ENCODE measurements at places on chromosomes 3 and 15.

- DNase-seq, result no peak
Measured at GRCh38 chr15:67005294-67005996, 60.0 kb upstream of the SMAD3 start.

- no peak for DNase-seq
Measured at GRCh38 chr3:150370122-150370602, 37.9 kb upstream of the TSC22D2 start.

GRCh38 chr15:73838831-73839426 is 34.4 kb upstream of the TBC1D21 start:
- no peak for DNase-seq

GRCh38 chr3:69282181-69282580 is 103.7 kb downstream of the FRMD4B start:
- peak; percentile 3 for DNase-seq

DNA sequence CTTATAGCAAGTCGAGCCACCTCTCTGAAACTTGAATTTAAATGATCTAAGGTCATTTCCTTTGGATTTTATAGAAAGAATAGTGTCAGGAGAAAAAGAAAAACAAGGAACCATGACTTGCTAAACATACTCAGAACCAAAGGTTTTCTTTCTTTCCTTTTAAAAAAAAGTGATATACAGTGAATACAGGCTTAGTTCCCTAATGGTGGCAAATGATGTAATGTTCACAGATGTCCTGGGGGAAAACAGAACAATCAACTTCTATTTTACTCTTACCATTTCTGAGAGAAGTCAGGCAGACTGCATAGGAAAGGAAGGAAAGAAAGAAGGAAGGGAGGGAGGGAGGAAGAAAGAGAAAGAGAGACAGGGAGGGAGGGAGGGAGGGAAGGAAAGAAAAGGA is 56.5 kb downstream of the ST6GAL1 start:
- DNase-seq, result no peak

DNA sequence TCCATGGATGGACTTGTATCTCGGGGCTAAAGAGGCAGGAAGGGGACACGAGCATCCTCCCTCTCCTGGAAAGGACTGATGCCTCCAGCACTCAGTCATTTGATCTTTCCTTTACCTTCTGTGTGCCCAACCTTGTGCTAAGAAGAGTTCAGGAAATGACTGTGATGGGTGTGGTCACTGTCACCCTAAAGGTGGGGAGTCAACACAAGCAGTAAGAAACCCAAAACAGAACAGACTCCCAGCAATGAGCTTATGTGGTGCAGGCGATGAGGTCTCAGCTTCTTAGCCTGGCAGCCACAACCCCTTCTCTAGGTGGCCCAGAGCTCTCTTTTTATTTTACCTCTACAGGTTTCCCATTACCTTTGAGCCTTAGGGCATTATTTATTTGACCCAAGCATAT is 3.8 kb downstream of the MPI start:
- no peak for DNase-seq

GRCh38 chr3:18892047-18892446 is 256.3 kb upstream of the KCNH8 start:
- DNase-seq, result no peak

DNA sequence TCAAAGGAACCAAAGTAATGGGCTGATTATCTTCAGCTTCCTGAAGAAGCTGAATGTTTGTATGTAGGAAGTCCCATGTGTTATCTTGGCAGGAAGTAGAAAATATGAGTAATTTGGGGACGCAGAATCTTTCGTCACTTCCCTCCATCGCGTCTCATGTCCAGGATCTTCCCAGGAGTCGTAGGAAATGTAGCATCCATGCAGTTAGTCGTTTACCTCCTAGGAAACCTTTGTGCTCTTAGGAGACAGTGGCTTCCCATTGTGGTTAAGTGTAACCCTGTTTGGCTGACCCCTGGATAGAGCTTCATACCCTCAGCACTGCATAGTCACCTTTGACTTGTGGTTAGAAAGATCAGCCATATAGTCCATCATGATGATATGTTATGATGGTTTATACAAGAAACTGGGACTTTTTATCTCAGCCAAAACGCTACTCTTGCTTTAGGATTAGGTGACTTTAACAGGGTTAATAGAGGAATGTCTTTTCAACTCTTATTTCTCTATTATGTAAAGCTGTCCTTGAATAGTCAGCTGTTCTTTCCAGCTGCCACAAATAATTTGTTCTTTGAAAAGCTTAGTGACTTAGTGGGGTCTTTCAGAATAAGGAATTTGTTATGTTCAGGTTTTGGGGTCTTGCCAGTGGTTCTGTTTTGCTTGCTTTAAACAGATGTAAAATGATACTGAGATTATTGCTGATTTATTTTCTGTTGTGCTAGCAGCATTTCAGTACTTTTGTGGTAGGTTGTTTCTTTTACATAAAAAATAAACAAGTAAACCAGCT is 92.2 kb downstream of the KLHL25 start:
- DNase-seq, result no peak

DNA sequence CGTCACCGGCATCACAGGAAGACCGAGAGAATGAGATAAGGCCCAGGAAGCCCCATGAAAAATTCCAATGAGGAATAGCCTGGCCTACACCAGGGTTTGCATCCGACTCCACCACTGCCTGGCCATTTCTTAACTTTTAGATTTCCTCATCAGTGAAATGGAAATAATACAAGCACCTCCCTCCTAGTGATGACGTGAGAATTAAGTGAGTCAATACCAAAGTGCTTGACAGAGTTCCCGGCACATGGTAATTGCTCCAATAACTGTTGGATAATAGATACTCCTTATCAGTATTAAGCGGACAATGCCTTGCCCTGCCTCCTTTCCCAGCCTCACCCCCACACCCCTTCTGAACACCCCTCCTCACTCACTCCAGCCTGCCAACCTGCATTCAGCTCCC is 105.4 kb downstream of the TLE3 start:
- no peak for DNase-seq

DNA sequence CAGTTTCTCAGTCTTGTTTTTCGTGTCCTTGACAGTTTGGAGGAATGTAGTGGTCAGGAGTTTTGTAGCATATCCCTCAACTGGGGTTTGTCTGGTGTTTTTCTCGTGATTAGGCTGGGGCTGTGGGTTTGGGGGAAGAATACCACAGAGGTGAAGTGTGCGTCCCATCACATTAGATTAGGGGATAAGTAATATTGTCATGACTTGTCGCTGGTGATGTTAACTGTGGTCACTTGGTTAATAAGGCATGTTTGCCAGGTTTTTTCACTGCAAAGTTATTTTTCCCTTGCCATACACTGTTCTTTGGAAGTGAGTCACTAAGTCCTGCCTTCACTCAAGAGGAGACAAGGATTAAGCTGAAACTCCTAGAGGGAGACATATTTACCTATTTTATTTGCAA is 39.1 kb downstream of the PAK2 start:
- DNase-seq, result no peak

DNA sequence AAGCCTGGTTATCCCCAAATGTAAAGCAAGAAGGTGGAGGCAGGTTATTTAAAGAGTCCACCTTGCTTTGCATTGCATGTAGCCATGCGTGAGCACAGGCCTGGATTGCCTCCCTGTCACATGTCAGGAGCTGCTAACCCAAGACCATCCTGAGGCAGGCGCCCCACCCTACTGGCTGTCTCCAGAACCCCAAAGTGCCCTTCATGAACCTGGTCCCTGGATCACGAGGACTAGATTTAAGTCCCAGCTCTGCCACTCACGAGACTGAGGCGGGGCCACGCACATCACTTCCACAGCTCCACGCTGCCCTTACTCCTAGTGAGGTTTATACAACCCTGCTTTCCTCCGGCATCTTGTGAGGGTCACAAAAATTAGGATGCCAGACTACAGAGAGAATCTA is 17.6 kb downstream of the MRPL46 start:
- no peak for DNase-seq

DNA sequence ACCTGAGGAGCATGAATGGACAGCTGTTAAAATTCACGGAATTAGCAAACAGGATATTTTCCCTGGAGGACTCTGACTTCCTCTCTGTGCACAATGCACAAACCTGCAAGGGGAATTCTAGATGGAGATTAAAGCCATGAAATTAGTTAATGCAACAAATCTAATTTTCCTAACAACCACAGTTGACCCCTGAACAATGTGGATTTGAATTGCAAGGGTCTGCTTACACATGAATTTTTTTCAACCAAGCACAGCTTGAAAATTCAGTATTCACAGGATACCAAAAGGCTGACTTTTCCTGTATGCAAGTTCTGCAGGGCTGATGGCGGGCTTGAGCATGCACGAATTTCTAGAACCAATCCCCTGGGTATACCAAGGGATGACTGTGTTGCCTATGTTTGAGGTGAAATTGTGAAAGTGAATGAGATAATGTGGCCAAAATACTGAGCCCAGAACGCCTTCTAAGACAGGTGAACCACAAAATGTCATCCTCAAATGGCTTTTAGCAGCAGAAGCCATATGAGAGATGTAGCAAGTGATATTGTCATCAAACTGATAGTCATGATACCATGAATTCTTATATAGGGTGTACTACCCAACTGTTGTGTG is 52.5 kb downstream of the COL8A1 start:
- DNase-seq, result no peak

DNA sequence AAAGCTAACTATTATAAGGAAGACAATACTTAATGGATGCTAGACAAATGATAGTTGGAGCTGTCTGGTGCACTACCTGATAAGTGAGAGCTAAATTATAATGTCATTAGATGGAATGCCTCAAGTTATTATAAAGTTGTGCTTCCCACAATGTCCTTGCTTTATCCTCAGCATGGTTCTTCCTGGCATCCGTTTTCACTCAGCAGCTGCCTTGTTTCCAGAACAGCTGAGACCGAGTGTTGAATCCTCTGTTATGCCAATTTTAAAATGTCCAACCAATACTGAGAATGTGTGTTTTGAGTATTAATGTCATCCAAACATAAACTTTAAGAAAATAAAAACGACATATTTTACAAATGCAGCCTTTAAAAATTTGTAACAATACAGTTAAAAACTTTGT is 286.7 kb upstream of the SOX2 start:
- DNase-seq, result no peak

DNA sequence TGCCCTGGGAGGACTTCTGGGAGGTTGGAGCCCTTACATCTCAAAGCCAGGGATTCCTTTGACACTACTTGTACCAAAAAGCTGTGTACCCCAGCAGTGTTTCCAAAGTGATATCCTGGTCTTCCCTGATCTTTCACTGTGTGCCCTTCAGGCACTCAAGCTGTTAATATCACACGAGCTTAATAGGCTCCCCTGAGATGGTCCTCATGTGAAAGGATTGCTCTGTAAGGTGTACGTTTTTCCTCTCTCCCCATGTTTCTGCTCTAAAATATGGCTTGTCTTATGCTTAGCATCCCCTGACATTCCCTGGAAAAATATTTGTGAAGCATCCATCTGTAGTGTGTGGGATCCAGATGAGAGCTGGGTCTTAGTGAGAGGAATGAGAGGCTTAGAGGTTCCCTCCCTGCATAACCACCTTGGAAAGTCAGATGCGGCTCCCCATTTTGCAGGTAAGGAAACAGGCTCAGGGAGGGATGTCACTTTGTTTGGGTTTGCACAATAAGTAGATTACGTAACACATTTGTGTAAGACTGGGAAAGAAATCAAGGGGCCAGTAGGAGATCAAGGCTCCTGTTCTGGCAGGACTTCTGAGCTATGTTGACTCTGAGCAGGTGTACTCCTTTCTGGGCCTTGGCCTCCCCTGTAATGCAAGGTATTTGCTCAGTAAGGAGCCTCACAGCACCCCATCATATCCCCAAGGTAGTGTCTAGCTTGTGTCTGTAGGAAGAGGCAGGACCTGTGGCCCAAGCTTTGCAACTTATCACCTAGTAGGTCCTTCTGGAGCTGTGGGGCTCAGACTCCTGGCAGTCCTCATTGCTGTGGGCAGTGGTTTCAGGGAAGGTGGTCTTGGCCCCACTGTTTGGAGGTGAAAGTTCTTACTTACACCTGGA is 667 bp upstream of the ACOX2 start:
- no peak for DNase-seq

GRCh38 chr15:80289528-80290495 is 37.8 kb upstream of the CTXND1 start:
- DNase-seq, result no peak

DNA sequence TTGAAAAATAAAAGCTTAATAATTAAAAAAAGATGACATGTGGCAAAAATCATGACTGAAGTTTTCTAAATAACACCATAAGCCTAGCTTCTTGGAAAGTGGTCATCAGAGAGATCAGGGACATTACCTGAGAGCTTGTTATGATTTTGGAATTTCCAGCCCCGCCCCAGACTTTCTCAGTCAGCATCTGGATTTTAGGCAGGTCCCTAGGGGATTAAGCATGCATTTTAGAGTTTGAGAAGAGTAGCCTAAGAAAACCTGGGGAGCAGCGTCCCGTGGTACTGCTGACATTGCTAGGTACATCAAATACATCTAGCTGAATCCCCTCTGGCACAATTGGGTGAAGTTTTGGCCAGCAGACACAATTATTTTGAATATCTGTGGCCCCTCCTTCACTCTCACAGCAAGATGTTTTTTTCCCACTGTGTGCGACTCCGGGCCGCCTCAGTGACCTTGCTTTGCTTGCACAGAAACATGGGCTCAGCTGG is 58.7 kb upstream of the MEF2A start:
- DNase-seq, result no peak

GRCh38 chr3:119469418-119470189 is 841 bp downstream of the POGLUT1 start:
- DNase-seq, result no peak

DNA sequence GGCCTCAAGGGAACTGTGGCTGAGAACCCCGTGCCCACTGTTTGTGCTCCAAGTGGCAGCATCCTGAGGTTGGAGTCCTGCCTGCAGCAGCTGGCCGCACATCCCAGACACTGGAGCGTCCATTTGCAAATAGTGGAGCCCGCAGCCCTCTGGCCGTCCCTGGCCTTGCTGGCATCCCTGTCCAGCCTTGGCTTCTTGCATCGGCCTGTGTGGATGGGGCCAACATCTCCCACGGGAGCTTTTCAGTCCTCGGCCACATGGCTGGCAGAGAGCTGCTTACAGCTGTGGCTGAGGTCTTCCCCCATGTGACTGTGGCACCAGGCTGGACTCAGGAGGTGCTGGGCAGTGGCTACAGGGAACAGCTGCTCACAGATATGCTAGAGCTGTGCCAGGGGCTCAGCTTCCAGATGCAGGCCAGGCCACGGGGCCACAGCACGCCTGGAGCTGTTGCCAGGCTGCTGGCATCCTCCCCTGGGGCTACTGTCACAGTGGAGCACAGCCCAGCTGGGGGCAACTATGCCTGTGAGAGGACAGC is 71.2 kb downstream of the FAM43A start:
- DNase-seq, result no peak
